ENCODE measurements at places on chromosomes 3 and 15. TPM values are rescaled to one million over a fixed set of nuclear protein-coding genes. Genes with fewer than 3 reads are reported as not detected.

The ZNF385D gene
- total RNA-seq: 1.1 TPM

DNA sequence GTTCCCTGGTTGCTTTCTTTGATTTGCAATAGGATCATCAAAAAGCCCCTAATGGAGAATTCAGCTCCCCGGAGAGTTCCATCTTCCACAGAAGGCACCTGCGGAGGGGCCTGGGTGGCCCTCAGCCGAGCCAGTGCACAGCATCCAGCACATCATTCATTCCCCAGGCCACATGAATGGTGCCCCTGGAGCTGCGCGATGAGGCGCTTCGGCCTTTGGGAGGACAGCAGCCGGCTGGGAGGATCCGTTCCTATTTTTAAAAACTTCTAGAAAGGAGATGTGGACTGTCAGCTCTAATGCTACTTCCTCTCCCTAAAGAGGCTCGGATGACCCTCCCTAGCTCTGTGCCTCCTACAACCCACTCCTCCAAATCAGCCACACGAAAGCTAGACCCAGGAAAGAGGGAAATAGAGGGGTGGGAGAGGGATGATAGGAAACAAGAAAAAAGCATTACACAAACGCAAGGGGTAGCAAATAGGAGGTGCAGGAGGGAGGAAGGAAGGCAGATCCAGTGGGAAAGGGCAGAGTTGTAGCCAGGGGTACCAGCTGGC, 20.3 kb downstream of the EHD4 start:
- peaks cover 53% of the 10 kb centered on the region for H3K4me1 ChIP-seq
- peaks cover 22% of the 10 kb centered on the region for H3K36me3 ChIP-seq
- no peak overlapping the region for H3K4me3 ChIP-seq
- H3K27ac ChIP-seq: no peak overlapping the region

GRCh38 chr15:38073178-38073946, 138.9 kb downstream of the TMCO5A start:
- no peaks in the 10 kb centered on the region for H3K27me3 ChIP-seq
- H3K27ac ChIP-seq: peak overlapping the region; percentile 81
- H3K4me1 ChIP-seq: peaks cover 73% of the 10 kb centered on the region
- no peaks in the 10 kb centered on the region for H3K36me3 ChIP-seq
- peak overlapping the region; percentile 64 for H3K4me3 ChIP-seq
- DNase-seq: no peak

GRCh38 chr3:28315711-28316110, 32.8 kb upstream of the ZCWPW2 start:
- no peaks in the 10 kb centered on the region for H3K4me1 ChIP-seq
- no peaks in the 10 kb centered on the region for H3K27me3 ChIP-seq
- no peak overlapping the region for H3K4me3 ChIP-seq
- H3K27ac ChIP-seq: no peak overlapping the region

DNA sequence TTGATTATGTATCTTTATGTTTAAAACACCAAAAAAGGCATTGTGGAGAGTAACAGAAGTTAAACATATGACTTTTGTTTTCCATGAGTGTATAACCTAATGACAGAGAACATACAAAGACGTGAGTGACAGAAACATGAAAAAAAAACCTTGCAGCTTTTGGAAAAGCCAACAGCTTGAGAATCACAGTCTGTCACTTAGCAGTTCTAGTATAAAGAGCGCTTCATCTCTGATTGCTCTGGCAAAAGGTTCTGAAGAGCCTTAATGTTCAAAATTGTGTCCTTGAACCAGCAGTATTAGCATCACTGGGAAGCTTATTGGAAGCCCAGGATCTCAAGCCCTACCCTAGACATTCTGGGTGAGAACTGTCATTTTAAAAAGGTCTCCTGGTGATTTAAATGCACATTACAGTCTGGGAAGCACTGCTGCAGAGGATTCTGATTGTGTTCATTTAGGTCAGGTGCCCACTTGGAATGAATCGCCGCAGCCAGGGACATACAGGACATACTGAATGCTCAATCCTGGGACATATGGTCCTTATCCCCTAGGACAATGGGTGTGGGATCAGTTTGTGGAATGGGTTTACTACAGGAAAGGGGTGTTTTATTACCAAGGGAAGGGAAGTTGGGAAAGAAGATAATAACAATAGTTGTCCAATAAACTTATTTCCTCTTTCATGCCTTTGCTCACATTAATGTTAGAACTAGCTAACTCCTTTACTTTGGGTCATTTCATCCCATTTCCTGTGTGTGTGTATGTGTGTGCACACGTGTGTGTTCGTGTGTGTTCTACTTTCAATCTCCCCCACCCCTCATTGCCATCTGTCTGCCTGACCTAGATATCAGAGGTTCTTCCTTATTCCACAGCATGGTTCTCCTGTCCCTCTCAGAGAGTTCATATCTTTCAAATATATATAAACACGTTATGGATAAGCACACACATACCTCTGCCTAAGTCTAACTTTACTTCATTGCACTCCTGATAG, 55.0 kb downstream of the LRRC49 start:
- H3K36me3 ChIP-seq: no peaks in the 10 kb centered on the region
- no peak for DNase-seq
- no peaks in the 10 kb centered on the region for H3K4me1 ChIP-seq
- no peaks in the 10 kb centered on the region for H3K27me3 ChIP-seq
- no peak overlapping the region for H3K27ac ChIP-seq
- H3K4me3 ChIP-seq: no peak overlapping the region

- H3K4me1 ChIP-seq: no peaks in the 10 kb centered on the region
- H3K27ac ChIP-seq: no peak overlapping the region
- H3K4me3 ChIP-seq: no peak overlapping the region
- no peaks in the 10 kb centered on the region for H3K36me3 ChIP-seq
These were observed 147.7 kb downstream of the CADPS start for GRCh38 chr3:62727536-62727935.

The WDR49 gene
- not detected for total RNA-seq

The MNS1 gene
- 1.6 TPM for total RNA-seq

The SLC15A2 gene
- 2.0 TPM for total RNA-seq

- no peak overlapping the region for H3K27ac ChIP-seq
- H3K36me3 ChIP-seq: no peaks in the 10 kb centered on the region
- DNase-seq: no peak
- no peaks in the 10 kb centered on the region for H3K4me1 ChIP-seq
These were observed 828.4 kb downstream of the TUSC7 start for GRCh38 chr3:117537949-117538348.

GRCh38 chr15:47717036-47717612, at the start of gene SEMA6D:
TSS of gene SEMA6D (plus strand) at chr15:47717505. CDS start at chr15:47759799, 42,294 bp downstream.
- peak within 1 kb of the TSS; percentile 69 for H3K27ac ChIP-seq
- peak within 1 kb of the TSS; percentile 72 for H3K4me3 ChIP-seq
- no peaks in the 10 kb centered on the region for H3K36me3 ChIP-seq
- peaks cover 25% of the 10 kb centered on the region for H3K4me1 ChIP-seq

The RTP3 gene
- total RNA-seq: not detected

DNA sequence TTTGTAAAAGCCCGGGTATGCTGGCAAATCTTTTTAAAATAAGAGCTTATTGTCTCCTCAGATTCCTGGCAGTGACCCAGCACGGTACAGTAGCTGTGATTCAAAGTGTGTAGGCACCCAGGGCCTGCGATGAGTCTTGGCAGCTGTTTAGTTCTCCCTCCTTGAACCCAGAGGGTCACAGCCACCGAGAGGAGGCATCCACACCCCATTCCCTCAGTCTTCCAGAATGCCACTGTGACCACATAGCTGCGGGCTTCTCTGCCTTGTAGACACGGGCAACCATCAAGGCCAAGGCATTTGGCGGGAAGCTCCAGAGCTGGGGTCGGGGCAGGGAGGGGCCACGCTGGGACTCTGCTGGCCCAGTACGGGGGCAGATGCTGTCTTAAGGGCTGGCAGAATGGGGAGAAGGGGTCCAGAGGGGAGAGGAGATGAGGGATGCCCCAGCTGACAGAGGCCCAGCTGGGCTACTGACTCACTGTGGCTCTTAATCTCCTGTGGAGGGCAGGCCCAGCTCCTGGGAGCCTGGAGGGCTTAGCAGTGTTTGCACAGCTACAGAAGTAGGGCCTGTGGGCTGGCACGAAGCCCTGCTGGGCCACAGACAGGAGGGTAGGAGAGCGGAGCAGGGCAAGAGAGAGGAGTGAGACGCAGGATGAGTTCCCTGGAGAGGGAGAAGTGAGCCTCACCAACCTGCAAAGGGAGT, 68.8 kb upstream of the DLG1 start:
- peak overlapping the region; percentile 50 for H3K27ac ChIP-seq
- peaks cover 45% of the 10 kb centered on the region for H3K4me1 ChIP-seq
- no peaks in the 10 kb centered on the region for H3K36me3 ChIP-seq
- H3K27me3 ChIP-seq: no peaks in the 10 kb centered on the region
- H3K4me3 ChIP-seq: no peak overlapping the region
- DNase-seq: peak; percentile 53

- no peak for DNase-seq
- peaks cover 7% of the 10 kb centered on the region for H3K4me1 ChIP-seq
- no peaks in the 10 kb centered on the region for H3K36me3 ChIP-seq
- no peaks in the 10 kb centered on the region for H3K27me3 ChIP-seq
These were observed 117.7 kb downstream of the IMPG2 start for GRCh38 chr3:101202640-101203039.

- H3K27me3 ChIP-seq: no peaks in the 10 kb centered on the region
- H3K27ac ChIP-seq: no peak overlapping the region
- no peak overlapping the region for H3K4me3 ChIP-seq
- no peak for DNase-seq
- H3K36me3 ChIP-seq: no peaks in the 10 kb centered on the region
These were observed 127.1 kb downstream of the KCNMB2 start for GRCh38 chr3:178663201-178663934.

The ADCY5 gene
- total RNA-seq: 4.9 TPM

GRCh38 chr15:87752250-87752951, 504.1 kb downstream of the NTRK3 start:
- no peak for DNase-seq
- H3K27ac ChIP-seq: no peak overlapping the region
- H3K4me3 ChIP-seq: no peak overlapping the region
- no peaks in the 10 kb centered on the region for H3K36me3 ChIP-seq
- peaks cover 3% of the 10 kb centered on the region for H3K27me3 ChIP-seq

GRCh38 chr15:42427429-42428223, 63.3 kb downstream of the ZNF106 start:
- H3K27ac ChIP-seq: no peak overlapping the region
- peaks cover 99% of the 10 kb centered on the region for H3K36me3 ChIP-seq
- DNase-seq: no peak
- H3K4me3 ChIP-seq: no peak overlapping the region

DNA sequence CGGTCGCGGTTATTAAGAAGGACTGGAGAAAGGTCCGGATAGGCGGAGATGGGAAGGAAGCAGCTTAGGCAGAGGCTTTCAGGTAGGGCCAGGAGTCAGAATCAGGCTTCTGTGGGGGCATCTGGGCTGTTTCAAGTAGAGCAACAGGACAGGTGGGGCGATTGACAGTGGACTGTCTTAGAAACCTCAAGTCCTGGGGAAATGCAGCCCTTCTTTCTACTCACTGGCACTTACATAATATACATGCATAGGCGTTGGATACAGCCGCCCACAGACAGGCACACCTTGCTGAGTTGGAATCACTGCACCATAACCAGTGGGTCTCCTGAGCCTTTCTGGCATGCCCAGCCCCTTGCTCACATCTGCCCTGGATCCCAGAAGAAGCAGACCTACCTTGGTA, 730 bp downstream of the MYD88 start:
- peak overlapping the region; percentile 90 for H3K27ac ChIP-seq
- peaks cover 27% of the 10 kb centered on the region for H3K36me3 ChIP-seq
- no peaks in the 10 kb centered on the region for H3K27me3 ChIP-seq
- H3K4me1 ChIP-seq: peaks cover 52% of the 10 kb centered on the region

GRCh38 chr3:182575941-182576340, 217.4 kb upstream of the ATP11B start:
- no peak for DNase-seq
- H3K27me3 ChIP-seq: no peaks in the 10 kb centered on the region
- no peak overlapping the region for H3K27ac ChIP-seq
- no peak overlapping the region for H3K4me3 ChIP-seq
- H3K4me1 ChIP-seq: no peaks in the 10 kb centered on the region

- no peak overlapping the region for H3K27ac ChIP-seq
- H3K27me3 ChIP-seq: peaks cover 33% of the 10 kb centered on the region
- H3K36me3 ChIP-seq: no peaks in the 10 kb centered on the region
- peaks cover 23% of the 10 kb centered on the region for H3K4me1 ChIP-seq
- H3K4me3 ChIP-seq: no peak overlapping the region
- no peak for DNase-seq
These were observed 1.5 kb downstream of the CYP1A1 start for GRCh38 chr15:74723754-74724334.

The ACKR4 gene
- total RNA-seq: 1.8 TPM

- H3K36me3 ChIP-seq: no peaks in the 10 kb centered on the region
- H3K27me3 ChIP-seq: peaks cover 3% of the 10 kb centered on the region
- DNase-seq: no peak
- no peak overlapping the region for H3K4me3 ChIP-seq
- no peak overlapping the region for H3K27ac ChIP-seq
These were observed 48.3 kb downstream of the GABRB3 start for GRCh38 chr15:26724381-26725150.

The UBE2E2 gene
- total RNA-seq: 30.2 TPM

GRCh38 chr3:113174801-113175485, 36.4 kb upstream of the BOC start:
- H3K4me3 ChIP-seq: no peak overlapping the region
- no peaks in the 10 kb centered on the region for H3K36me3 ChIP-seq
- no peak for DNase-seq
- H3K4me1 ChIP-seq: peaks cover under 1% of the 10 kb centered on the region
- H3K27ac ChIP-seq: no peak overlapping the region

Measured in suprapubic skin (tissue), 4 donors.